ENCODE measurements at places on chromosomes 7 and 10.

DNA sequence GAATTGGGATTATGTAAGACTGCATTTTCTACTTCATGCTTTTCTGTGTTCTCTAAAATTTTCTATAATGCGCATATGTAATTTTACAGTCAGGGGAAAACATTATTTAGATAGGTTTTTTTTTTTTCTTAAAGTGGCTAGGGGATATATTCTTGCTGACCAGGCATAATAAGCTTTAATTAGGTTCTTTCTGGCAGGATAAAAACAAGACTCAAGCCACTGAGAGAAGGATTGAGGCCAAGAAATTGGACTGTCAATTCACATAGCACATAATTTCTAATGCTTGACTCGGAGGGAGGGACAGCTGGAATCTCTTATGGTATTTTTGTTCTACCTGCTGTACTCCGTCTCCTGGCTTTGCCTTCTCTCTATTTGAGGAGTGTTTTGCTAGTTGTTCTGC is 119.8 kb upstream of the NPVF start:
- DNase-seq, result no peak

GRCh38 chr10:4051011-4051640 is 266.1 kb upstream of the KLF6 start:
- no peak for DNase-seq

DNA sequence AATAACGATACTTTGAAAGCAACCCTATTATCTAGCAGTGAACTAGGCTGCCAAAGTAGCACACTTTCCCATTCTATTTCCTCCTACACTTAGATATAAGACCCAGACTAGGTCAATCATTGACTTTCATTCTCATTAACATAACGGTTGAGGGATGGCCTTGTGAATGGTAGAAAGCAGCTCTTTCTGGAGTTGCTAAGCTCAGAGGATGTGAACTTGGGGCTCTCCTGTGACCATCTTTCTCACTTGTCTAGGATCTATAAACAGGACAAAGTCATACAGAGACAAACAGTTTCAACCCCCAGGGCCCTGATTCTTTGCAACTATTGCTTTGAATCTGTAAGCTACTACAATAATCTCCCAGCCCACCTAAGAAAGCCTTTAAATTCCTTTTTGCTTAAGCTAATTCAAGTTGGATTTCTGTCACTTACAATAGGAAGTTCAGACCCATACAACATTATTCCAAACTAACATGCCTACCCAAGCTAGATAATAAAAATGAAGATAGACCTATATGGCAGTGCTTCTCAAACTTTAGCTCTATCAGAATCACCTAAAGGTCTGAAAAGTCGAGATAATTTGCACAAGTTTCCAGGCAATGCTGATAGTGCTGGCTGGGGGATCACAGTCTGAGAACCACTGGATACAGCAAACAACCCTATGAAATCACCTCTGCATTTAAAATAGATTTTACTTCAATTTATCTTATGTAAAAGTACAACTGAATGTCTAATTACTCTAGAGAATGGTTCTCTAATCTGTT is 16.7 kb downstream of the P4HA1 start:
- no peak for DNase-seq

DNA sequence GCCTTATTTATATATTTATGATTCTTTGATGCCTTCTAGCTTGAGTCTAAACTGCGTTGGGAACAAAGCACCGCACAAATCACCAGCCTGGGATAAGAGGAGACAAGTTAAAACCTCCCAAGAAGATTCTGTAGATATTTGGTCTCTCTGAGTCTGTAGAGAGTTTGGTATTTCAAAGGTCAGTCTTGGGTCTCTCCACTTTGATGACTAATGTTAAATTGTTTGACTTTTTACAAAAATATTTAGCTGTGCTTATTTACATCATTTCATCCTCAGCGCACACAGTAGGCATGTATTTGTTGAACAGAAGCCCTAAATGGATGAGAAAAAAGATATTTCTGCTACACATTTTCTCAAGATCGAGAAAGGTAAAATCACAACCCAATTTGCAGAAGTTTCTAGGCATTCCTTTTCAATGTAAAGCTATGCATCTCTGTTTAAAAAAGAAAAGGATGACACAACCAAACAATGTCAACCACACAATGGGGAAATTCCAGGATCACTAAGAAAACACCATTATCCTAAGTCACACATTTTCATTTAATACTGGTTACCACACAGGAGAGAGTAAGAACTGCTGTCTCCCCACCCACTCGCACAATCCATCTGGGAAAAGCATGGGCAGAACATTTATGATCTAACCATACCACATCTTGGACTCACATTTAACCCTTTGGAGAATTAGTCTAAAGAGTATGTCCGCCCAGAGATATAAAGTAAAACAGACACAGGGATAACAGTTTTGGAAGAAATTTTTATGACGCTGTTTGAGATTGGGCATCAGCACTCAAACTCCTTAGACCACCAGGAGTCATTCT is 4.4 kb downstream of the CDK6 start:
- peak; percentile 84 for DNase-seq

- peak; percentile 38 for DNase-seq
Observed at GRCh38 chr7:140022582-140023211, 40.1 kb downstream of the PARP12 start.

GRCh38 chr7:97971120-97971989 is 18.6 kb downstream of the OCM2 start:
- peak; percentile 33 for DNase-seq

DNA sequence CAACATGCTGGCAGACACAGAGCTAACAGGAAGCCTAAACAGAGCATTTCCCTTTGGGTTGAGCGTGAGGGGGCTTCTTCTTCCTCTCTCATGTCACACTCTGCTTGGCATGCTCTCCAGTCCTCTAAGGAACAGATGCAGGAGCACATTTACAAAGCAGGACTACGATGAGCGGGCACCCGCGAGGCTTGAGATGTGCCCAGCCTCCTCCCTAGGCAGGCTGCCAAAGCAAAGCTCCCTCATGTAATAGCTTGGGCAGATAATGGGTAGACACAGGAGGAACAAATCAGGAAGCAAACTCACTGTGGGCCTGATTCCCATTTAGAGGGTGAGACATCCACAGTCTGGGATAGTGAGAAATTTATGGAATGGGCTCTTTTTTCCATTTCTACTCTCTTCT is 519.1 kb downstream of the NRG3 start:
- DNase-seq, result no peak

GRCh38 chr10:92729886-92730285 is 40.1 kb downstream of the HHEX start:
- no peak for DNase-seq

DNA sequence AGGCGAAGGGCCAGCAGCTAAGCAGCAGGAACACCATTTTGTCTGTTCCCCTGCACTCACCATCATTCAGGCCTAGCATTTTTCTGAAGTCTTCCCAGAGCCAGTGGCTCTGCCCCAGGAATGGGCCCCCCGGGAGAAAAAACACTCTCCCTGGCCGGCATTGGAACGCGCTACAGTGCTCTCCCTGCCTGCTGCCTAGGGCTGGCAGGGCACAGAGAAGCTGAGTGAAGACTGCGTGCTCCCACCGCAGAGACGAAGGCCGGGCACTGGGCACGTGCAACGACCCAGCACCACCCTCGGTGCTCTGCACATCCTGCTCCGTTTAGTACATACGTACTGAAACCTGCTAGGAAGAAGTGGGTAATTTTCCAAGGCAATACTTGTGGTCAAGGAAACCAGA is 34.4 kb downstream of the HSPA12A start:
- DNase-seq, result no peak

DNA sequence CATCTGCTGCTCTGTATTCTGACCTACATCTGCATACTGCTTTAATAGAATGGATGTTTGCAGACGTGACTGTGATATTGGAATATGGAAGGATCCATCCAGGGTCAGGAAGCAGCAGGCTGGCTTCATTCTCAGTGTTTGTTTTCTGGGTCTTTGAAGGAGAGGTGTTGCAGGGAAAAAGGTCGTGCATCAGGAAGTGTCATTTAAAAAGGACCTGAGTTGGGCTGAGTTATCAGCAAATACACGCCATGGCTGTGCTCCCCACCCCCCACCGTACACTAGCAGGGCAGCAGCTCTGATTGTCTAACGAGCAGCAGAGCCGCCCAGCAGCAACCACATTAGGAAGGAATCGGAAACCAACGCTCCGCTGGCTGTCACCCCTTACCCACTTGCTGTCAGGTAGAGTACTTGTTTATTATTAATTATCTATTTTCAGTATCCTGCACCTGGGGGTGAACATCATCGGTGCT is 63.1 kb upstream of the STEAP1B start:
- DNase-seq, result no peak

DNA sequence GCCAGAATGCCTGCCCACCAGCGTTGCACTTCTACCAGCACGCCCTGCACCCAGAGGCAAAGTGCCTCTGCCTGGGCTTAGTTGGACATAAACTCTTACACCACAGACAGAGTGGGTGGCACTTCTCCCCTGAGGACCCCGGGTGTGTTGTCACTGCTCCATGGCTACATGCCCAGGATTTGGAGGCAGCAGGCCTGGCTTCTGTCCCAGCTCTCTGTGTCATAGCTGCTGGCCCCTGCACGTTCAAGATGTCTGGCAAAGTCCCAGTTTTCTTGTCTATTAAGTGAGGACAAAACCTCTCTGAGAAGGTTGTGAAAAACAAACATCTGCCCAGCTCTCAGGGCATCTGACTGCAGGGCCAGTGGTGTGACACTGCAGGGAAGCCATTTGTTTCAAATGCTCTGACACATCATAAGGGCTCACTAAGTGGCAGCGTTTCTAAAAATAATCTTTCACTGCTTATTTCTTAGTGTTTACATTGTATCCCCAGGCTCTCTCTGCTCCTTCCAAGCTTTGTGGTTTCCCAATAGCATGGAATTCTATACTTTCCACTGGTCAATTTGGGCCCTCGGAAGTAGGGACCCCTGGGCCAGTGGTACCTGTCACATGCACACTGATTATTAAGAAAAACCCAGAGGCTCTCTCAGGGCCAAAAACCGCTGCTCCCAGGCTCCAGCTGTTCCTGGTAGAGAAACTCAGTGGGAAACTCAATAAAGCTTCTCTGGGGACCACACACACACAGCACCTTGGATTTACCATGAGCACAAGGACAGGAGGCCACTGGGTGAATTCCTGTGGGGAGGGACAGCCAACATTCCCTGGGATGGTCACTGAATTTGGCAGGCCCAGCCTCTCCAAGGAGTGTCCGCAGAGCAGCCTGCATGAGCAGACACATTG is 86.2 kb upstream of the ANLN start:
- peak; percentile 96 for DNase-seq

GRCh38 chr7:30304177-30304884 is 19.9 kb downstream of the ZNRF2 start:
- no peak for DNase-seq

DNA sequence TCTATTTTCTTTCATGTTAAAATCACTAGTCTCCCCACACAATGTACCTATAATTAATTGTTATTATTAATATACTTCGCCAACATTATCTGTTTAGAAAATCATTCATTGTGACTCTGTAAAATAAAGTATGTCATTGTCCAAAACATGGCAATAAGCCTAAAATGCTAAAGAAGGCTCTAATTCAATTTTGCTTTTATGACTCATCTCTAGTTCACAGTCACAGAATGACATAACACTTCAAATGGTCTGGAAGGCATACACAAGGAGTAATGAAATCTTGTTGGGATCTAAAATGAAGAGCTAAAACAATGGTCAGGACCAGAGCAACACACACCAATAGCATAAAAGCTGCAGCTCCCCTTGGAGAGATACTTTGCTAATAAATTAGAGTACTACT is 505.8 kb downstream of the GPAM start:
- no peak for DNase-seq

DNA sequence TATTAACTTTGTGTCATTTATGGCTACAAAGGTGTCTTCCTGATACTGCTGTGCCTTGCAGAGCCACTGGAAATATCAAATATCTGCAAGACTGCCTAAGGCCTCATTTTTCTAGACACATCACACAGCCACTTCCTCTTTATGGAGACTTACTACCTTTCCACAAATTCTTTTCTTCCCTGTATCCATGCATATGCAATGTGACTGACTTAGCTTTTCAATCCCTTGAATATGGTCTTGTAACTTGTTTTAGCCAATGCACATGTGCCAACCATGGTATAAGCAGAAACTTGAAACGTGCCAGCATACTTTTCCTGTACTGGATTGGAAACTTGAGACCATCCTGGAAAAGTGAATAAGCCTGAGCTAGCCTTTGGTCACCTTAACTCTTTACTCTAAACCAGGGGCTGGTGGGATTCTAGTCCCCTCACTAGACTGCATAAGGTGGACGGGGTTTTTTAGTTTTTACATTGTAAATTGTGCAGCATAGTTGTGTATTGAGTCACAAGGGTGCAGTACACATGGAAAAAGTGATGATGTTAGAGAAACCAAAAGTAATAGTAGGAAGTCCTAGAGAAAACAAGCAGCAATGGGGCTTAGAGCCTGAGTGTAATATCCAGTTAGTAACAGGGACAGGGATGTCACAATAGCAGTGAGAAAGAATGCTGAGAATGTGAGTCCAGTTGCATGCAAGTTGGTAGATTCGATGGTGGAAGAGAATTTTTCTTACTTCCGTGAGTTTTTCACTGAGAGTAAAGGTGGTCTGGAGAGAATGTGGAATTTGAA is 879.5 kb downstream of the SORCS1 start:
- DNase-seq, result peak; percentile 10

- no peak for DNase-seq
Observed at GRCh38 chr10:34862892-34863291, 47.8 kb upstream of the PARD3 start.

DNA sequence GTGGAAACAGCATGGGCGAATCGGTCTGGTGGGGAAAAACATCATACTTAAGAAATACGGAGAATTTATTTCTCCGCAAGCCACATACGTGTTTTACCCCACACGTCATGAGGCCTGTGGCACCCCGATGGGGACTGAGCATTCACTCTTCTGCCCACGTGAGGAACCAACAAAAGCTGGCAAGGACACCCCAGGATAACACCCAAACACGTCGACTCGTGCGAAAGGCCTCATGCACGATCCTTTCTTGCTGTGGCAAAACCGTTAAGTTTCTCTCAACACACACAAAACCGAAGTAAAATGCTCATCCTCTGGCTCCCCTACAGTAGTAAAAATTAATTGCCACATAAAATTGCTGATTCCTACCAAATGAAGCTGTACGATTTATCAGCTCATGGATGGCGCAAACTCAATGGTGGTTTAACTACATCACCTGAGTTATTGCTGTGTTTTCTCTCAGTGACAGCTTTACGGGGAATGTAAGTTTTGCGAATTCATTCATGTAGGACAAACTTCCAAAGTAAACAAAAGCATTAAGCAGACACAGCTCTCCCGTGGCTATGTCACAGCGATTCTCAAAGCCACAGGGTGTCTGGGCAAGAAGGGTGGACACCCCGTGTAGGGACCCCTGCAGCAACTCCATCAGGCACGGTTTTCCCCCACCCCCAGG is 97.0 kb downstream of the CTBP2 start:
- no peak for DNase-seq

GRCh38 chr7:117803476-117803875 is 69.8 kb downstream of the CTTNBP2 start:
- DNase-seq, result no peak

- DNase-seq, result no peak
Observed at GRCh38 chr7:29236071-29236580, 41.6 kb downstream of the CHN2 start.

- no peak for DNase-seq
Observed at GRCh38 chr10:59805014-59805413, 51.8 kb upstream of the MRLN start.

GRCh38 chr7:148563583-148564274 is 26.8 kb upstream of the C7orf33 start:
- DNase-seq, result no peak

Data from adipocyte (in vitro differentiated cells).